ENCODE measurements at places on chromosomes 12 and 14. TPM values are rescaled to one million over a fixed set of nuclear protein-coding genes. Genes with fewer than 3 reads are reported as not detected.

- no peak for DNase-seq
Measured at GRCh38 chr12:93578221-93578620, 5.7 kb downstream of the SOCS2 start.

DNA sequence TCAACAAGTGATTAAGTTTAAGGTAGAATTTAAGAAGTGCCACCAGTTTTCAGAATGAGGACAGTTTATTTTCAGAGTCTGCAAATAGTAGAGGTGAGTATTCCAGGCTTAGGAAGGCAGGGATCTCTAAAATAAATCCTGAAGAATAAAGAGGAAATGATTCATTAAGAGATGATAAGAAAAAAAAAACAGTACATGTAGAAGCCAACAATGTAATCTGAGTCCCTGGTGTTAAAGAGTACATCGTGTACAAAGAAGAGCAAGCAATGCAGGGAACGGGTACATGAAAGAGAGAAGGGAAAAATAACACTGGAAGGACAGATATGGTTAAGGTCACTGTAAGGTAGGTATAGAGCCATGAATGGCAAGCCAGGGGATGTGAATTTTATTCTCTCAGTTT is 95.2 kb upstream of the FOXG1 start:
- no peak for DNase-seq

GRCh38 chr12:113519464-113520307 is 48.0 kb upstream of the LHX5 start:
- no peak for DNase-seq

DNA sequence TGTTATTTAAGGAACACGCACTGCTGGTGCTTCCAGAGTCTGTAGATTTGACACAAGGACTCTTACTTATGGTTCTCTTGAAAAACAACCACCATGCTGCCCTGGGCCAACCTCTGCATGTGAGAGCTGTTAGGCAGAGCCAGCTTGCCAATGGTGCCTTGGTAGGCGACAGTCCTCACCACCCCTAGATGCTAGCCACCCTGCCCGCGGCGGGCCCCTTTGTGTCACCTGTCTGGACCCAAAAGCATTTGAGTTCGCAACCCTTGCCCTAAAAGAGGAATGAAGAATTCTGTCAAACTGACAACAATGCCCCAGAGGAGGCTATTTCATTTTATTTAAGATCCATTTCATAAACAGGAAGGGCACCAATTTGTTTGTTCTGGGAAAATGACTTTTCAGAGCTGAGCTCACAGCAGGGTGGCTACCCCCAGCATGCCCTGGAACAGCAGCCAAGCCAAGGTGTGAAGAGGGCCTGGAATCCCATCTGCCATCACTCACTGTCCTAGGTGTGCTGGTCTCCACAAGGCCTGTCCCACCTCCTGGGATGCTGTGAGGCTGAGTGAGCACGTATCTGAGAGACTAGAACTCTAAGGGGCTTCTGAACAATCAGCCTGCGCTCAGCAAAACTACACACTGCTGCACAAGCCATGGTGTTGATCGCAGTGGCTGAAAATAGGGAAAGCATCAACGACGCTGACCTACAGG is 63.8 kb upstream of the FZD10 start:
- DNase-seq: no peak

DNA sequence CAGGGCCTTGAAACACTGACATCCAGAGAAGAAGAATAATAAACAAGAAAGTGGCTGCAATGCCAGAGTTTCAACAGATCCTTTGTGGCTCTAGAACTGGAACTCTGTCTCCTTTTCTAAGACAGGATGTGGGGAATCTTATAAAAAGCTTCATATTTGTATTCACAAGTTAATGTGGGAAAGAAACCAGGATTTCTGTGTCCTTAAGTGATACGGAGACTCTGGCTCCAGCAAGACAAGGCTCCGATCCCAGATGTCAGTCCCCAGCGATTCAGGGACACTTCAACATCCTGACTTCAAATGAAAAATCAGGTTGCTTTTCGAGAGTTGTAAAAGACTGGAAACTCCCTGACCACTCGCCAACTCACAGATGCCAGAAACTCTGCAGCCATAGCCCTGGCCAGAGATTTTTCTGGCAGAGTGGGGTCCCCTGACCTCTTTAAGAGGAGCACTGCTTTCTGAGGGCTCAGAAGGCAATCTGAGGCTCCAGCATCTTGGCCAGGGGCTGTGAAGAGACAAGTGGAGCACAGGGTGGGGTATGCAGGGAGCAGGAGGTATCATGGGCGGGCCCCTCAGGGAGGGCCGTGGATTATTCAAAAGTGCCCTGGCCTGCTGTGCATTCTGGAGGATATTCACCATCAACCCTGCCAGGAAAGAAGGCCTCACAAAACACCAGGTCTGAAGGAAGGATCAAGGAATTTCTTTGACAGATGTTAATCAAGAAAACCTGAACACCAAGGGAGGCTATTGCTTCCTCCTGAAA is 53.3 kb downstream of the TMX1 start:
- no peak for DNase-seq

GRCh38 chr14:105494606-105494929 is 3.5 kb downstream of the TEDC1 start:
- no peak for DNase-seq

GRCh38 chr12:51460519-51460918 is 35.9 kb downstream of the SLC4A8 start:
- no peak for DNase-seq

DNA sequence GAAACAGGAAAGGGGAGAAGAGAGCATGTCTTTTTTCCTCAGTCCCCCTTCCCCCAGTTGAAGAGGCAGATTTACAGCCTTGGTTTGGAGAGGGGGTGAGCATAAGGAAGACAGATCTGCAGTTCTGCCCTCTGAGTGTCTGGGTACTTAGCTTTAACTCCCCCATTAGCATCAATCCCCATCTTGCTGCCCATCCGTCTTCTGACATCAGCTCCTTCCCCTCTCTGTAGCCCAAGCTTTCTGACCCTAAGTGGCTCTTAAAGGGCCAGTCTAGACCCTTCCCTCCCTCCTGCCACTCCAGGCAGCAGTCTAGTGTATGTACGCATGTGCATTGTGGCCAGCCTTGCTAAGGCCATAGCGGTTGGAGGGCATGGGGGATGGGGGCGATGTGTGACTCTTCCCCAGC is 7.3 kb downstream of the GPR84 start:
- no peak for DNase-seq

GRCh38 chr14:64646103-64646502 is 58.1 kb upstream of the PLEKHG3 start:
- no peak for DNase-seq

DNA sequence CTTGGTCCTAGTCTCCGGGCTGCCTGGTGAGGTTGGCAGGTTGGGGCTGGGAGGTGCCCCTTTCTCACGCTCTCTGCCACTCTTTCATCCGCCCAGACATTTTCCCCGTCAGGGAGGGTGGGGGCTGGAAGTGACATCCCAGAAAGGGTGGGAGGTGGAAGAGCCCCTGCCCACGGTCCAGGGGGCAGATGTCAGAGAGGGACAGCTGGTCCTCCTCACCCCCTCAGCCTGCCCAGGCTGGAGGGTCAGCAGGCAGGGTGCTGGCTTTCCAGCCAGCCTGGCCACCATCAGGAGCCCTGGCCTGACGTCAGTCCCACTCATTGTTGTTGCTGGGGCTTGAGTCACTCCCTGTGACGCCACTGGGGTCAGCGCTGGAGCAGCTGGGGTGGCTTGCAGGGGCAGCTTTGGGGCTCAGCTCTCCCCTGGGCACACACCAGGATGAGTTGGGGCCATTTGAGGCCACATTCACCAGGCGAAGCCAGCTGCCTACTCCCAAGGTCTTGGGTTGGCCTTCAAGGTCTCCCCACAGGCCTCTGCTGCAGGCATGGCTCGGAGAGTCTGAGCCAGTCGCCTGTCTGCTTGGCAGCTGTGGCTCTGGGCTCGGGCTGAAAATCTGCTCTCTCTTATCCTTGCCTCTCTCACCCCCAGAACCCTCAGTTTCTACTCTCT is 5.7 kb upstream of the ATG101 start:
- no peak for DNase-seq

GRCh38 chr12:13713556-13714410 is 267.6 kb downstream of the GRIN2B start:
- no peak for DNase-seq

DNA sequence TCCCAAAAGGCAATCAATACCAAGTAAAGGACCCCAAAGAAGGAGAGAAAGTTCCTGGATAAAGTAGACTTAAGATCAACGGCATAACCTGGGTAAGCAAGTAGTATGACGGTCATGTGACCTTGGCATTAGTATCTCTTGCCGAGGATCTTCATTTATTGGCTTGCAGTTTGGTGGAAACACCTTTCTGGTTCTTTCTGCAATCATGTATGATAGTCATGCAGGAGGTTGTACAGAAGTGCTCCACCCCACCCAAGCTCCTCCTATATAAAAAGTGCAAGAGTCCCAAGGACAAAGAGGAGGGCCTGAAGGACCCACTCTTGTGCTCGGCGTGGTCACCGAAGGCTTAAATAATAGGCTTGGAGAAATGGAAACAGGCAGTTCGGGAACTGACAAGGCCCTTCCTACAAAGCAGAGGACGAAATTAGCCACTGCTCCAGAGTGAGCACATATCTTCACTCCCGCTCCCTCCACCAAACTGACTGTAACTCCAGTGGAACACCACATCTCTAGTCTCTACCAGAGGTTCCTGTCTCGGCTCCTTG is 750 bp downstream of the CS start:
- DNase-seq: peak; percentile 49

- no peak for DNase-seq
Measured at GRCh38 chr12:47277972-47278448, 198.3 kb upstream of the AMIGO2 start.

- no peak for DNase-seq
Measured at GRCh38 chr12:31599053-31599452, 8.1 kb upstream of the DENND5B start.

DNA sequence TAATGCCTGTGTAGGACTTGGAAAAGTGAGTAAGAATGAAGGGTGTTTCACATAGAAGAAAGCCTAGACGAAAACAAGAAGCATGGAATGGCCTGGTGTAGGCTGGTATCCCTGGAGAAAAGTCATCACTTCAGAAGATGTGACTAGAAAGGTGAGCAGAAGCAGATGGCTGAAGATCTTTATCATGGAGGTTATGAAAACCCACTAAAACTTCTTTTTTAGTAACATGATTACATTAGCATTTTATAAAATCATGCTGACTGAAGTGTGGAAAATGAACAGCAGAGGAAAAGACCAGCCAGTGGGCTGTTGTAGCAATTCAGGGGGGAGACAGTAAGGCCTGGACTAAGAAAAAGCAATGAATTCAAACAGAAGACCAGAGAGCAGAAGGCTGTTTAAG is 114.5 kb upstream of the G2E3 start:
- no peak for DNase-seq

GRCh38 chr12:107610021-107610859 is 75.4 kb upstream of the PWP1 start:
- DNase-seq: no peak

GRCh38 chr14:31084385-31084784 is 58.2 kb upstream of the STRN3 start:
- DNase-seq: no peak

DNA sequence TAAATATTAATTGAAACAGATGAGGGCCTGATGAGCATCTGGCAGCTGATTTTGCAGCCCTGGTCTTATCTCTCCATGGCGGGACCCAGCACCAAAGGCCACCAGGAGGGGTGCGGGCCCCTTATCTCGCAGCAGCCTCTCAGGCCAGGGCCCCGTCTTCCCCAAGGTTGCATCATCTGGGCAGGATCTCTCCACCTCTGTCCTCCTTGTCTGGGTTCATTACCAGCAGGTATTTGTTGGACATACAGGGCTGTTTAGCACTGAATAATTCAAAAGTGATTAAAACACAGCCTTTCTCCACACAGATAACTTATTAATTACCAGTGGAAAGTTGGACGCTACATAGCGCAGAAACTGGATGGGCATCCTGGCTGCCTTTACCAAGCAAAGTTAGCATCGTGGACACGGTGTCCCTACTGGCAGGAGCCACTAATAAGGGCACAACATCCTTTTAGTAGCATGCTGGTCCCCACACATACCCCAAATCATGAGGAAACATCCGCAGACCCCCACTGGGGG is 25.8 kb downstream of the TMEM120B start:
- DNase-seq: no peak

GRCh38 chr14:73606271-73606670 is 6.0 kb upstream of the ACOT6 start:
- DNase-seq: no peak

GRCh38 chr12:12788675-12789368 is 3.4 kb downstream of the APOLD1 start:
- peak; percentile 61 for DNase-seq

- DNase-seq: no peak
Measured at GRCh38 chr14:73750531-73750901, 36.3 kb upstream of the PNMA1 start.

DNA sequence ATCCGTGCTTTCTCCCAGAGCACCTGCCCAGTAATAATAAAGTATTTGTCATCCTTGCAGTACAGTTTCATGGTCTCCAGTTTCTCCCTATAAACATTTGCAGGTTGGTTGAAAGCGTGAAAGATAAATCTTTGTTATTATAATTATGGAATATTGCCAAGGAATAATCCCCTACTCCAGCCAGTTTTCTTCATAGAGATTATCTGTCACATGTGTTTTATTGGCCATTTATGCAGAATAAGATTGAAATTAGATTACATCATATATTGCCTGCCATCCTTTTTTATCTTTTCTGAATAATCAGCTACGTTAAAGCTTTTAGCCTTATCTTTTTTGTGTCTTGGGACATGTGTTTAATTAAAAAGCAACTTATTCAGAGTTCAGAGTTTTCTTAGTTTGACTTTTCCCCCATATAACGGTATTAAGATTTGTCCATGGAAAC is 168.0 kb downstream of the KICS2 start:
- DNase-seq: no peak

- DNase-seq: no peak
Measured at GRCh38 chr12:29035112-29035511, 114.0 kb upstream of the FAR2 start.

DNA sequence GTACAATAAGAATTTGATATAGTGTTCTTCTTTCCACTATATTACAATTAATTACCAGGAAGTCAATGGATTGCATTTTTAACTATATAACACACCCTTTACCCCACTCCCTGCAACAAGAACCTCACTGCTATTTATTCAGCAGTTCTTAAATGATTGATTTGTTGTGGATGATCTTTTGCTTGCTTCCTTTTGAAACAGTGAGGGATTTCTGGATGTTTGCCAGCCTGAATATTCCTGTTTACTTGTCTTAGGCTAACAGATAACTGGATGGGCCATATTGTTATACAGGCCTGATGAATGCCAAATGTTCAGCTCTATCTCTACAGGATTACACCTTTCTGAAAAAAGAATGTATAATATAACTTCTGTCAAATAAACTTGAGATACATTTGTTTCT is 497.6 kb downstream of the APAF1 start:
- DNase-seq: no peak

- DNase-seq: no peak
Measured at GRCh38 chr12:82414044-82414443, 55.7 kb downstream of the METTL25 start.

GYS2 gene
- total RNA-seq: 0.32 TPM

ADAMTS20 gene
- total RNA-seq: not detected

A2M gene
- total RNA-seq: 3.0 TPM

C12orf60 gene
- 1.3 TPM for total RNA-seq

CACNA1C gene
- total RNA-seq: 0.06 TPM

CCDC60 gene
- total RNA-seq: not detected

STK38L gene
- 21.8 TPM for total RNA-seq

AHNAK2 gene
- total RNA-seq: 0.15 TPM

SLC2A14 gene
- total RNA-seq: 3.5 TPM

KRT77 gene
- total RNA-seq: not detected

HOMEZ gene
- total RNA-seq: 21.0 TPM

P2RX2 gene
- not detected for total RNA-seq

NR1H4 gene
- total RNA-seq: not detected

ERG28 gene
- total RNA-seq: 13.9 TPM

All from CD4-positive, alpha-beta memory T cell (primary cell).